Peyer's patch (tissue), 4 donors: ENCODE measurements at places on chromosomes 2 and 18. TPM values are rescaled to one million over a fixed set of nuclear protein-coding genes. Genes with fewer than 3 reads are reported as not detected.

DNA sequence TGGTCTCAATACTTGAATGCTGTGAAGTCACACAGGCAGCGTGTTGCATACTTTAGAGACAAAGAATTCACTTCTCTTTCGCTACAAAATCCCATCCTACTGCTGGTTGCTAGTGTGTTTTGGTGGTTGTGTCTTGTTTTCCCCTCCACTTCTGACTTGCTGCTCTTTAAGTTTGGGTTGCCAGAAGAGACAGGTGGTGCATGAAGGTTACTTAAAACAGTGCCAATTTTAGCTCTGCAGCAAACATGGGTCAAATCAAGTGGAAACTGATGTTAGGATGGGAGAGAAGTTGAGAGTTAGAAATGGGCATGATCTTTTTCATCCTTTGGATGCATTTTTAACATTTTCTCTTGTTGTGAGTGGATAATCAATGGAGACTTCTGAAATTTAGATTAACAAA, 136.2 kb upstream of the KCNH7 start:
- no peak for DNase-seq

GRCh38 chr2:8837795-8838140, 355 bp upstream of the KIDINS220 start:
- DNase-seq, result no peak

- DNase-seq, result no peak
Observed at GRCh38 chr2:200509235-200509611, 645 bp downstream of the KCTD18 start.

- no peak for DNase-seq
Observed at GRCh38 chr18:67514901-67515540, 1.5 kb downstream of the DSEL start.

Gene NCOA1
- total RNA-seq, result 41.3 TPM
